ENCODE measurements at places on chromosomes 3 and 15. TPM values are rescaled to one million over a fixed set of nuclear protein-coding genes. Genes with fewer than 3 reads are reported as not detected.

- H3K36me3 ChIP-seq = no peaks in the 10 kb centered on the region
- no peak for DNase-seq
- H3K27me3 ChIP-seq = no peaks in the 10 kb centered on the region
- H3K4me1 ChIP-seq = no peaks in the 10 kb centered on the region
Measured at GRCh38 chr3:16739541-16740105, 134.4 kb upstream of the DAZL start.

DNA sequence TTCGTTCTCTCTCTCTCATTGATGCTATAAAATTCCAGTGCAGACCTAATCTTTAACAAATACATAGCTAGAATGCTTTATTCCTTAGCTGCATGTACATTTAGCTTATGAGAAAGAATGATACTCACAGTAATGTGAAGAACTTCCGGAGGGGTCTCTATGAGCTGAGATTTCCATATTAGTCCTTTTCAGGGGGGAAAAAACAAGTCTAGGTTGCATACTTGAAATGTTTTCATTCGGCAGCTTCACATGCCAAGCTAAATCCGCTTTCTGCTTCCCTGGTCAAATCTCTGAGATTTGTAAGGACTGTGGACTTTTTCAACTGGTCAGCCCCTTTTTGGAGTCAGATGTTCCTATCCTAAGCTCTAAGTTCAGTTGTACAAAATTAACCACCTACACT lies 111.5 kb upstream of the COL8A1 start:
- no peak for DNase-seq
- H3K27ac ChIP-seq = no peak overlapping the region
- H3K27me3 ChIP-seq = no peaks in the 10 kb centered on the region
- no peaks in the 10 kb centered on the region for H3K4me1 ChIP-seq
- H3K36me3 ChIP-seq = no peaks in the 10 kb centered on the region

DNA sequence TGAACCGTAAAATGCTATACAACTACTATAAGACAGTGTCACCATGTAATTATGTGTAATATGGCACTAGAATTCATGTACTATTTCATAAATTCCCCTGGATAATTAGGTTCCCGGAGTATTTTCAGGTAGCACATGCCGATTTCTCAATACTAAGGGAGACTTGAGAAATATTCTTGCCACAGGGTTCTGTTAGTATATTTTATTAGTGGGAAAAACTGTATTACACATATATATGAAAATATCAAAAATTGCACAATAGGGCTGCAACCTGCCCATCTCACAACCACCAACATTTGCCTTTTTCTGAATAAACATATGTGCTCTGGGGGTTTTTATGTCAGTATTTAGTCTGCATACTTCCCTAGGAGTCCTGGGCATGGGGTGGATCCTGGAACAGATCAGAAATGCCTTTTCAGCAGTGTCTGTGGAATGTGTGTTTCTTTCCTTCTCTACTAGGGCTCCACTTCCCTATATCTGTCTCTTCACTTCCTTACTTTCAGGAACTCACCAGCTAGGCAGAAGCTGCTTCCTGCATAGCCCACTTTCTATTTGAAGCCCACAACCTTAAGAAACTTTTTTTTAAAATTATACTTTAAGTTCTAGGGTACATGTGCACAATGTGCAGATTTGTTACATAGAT lies 87.5 kb downstream of the RPL39L start:
- H3K4me1 ChIP-seq = no peaks in the 10 kb centered on the region
- H3K4me3 ChIP-seq = no peak overlapping the region
- no peaks in the 10 kb centered on the region for H3K27me3 ChIP-seq

GRCh38 chr3:11774296-11774877 lies 72.3 kb downstream of the TAMM41 start:
- no peak overlapping the region for H3K4me3 ChIP-seq
- H3K27me3 ChIP-seq = no peaks in the 10 kb centered on the region
- peak; percentile 36 for DNase-seq
- peaks cover 4% of the 10 kb centered on the region for H3K4me1 ChIP-seq
- no peaks in the 10 kb centered on the region for H3K36me3 ChIP-seq

DNA sequence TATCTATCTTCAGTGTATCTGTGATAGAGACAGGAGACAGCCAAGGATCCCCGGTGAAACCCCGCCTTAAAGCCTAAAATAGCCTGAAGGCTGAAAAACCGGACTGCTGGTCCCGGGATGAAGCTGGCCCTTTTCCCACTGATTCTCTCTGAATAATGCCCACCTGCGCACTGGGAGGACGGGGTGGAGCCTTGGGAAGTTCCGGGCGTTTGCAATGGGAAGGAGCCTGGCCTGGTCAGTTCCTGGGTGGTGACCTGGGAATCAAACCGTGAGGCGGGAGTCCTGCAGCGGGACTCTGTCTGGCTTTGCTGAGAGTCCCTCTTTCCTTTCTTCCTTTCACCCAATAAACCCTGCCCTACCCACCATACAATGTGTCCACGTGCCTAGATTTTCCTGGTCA lies 157.9 kb downstream of the C3orf38 start:
- no peaks in the 10 kb centered on the region for H3K27me3 ChIP-seq
- no peaks in the 10 kb centered on the region for H3K36me3 ChIP-seq
- H3K4me1 ChIP-seq = 0 out of 2 replicates have a peak, but pooled peaks cover 2% of the 10 kb centered on the region
- no peak overlapping the region for H3K4me3 ChIP-seq

The HCN4 gene
- polyA plus RNA-seq = 4.1 TPM

The PARP6 gene
- 44.8 TPM for polyA plus RNA-seq
